Naive thymus-derived CD8-positive, alpha-beta T cell (primary cell): ENCODE measurements at places on chromosomes 13 and 19.

DNA sequence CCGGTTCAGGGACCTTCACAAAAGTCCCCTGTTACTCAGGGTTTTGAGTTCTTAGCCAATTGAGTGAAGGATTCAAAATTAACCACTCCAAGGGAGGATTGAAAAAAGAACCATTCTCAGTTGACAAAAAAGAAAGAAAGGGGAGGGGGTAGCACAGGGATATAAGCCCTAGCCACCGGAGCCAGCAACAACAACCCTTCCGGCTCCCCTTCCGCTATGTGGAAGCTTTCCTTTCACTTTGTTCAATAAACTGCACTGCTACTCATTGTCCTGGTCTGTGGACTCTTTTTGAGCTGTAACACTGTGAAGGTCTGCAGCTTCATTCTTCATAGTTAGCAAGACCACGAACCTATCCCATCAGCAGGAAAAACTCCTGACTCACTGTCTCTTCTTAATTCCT lies 1488.1 kb upstream of the PRR20A start:
- DNase-seq, result no peak

- DNase-seq, result no peak
These were observed 11.2 kb downstream of the FBN3 start for GRCh38 chr19:8138201-8138600.

GRCh38 chr13:24613755-24614154 lies 66.5 kb upstream of the ATP12A start:
- DNase-seq, result no peak

GRCh38 chr19:40387155-40387554 lies 2.8 kb downstream of the HIPK4 start:
- no peak for DNase-seq

DNA sequence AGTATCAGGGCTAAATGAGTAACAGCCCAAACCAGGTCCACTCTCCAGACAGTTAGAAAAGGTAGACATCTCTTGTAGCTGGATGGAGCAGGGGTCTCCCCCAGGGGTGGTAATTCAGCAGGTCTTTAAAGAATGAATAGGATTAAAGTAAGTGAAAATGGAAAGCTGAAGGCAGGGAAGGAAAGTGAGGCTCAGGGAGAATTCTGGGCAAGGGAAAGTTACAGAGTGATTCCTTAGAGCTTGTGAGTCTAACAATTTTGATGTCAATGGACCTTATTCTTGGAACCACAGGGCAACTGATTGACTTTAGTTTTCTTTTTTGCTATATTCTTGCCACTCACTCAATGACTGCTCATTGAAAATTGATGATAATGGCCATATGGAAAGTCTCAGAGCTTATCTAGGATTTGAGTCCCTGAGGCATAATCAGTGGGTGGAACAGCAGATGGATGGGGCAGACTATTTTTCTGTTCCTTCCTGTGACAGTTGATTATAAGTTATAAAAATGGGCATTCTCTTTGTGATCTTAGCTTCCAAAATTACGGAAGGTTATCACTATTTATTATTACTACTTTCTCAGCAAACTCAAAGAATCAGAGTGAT lies 76.9 kb downstream of the LRCH1 start:
- no peak for DNase-seq

- no peak for DNase-seq
These were observed 80.1 kb upstream of the ADGRE5 start for GRCh38 chr19:14301150-14301549.

- DNase-seq, result no peak
These were observed 46.5 kb upstream of the TFDP1 start for GRCh38 chr13:113537909-113538688.

DNA sequence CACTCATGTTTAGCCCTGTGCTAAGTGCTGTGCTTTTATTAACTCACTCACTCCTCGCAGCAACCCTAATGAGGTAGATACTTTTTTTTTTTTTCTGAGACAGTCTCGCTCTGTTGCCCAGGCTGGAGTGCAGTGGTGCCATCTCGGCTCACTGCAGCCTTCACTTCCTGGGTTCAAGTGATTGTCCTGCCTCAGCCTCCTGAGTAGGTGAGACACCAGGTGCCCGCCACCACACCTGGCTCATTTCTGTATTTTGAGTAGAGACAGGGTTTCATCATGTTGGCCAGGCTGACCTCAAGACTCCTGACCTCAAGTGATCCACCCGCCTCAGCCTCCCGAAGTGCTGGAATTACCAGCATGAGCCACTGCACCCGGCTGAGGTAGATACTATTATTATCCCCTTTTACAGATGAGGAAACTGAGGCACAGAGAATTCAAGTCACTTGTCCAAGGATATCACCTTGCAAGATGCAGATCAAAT lies 2.5 kb downstream of the ITPKC start:
- no peak for DNase-seq

- no peak for DNase-seq
These were observed 50.3 kb upstream of the ATP11A start for GRCh38 chr13:112639521-112639920.

DNA sequence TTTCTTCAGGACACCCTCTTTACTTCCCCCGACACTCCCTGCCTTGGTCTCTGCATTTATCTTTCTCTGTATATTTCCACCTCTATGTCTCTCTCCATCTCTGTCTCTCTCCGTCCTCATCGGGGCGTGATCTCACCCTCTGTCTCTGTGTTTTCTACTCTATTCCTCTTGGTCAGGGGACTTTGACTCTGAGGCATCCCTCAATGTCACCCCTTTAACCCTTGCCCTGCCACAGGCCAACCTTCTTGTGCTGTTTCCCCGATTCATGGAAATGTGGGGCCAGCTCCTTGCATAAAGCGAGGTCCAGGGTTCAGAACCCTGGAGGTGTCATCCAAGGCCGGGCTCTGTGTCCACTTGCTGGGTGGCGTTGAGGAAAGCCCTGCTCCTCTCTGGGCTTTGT lies 46.8 kb downstream of the COLGALT1 start:
- DNase-seq, result no peak

DNA sequence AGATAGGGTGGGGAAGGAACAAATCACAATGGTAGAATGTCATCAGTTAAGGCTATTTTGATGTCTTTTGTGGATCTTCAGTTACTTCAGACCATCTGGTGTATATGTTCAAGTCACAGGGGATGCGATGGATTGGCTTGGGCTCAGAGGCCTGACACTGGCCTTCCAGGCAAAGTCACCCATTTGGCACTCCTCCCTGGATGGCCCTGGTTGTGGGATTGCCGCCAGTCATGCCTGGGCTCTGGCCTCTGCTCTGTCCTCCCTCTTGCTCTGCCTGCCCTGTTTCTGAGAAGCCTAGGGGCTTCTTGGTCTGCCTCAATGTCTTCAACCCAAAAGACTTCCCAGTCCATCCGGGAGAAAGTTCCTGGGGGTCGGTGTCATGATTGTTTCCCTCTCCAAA lies 50.2 kb downstream of the ZNF146 start:
- no peak for DNase-seq

- no peak for DNase-seq
These were observed 106.9 kb downstream of the POSTN start for GRCh38 chr13:37491661-37492060.

- DNase-seq, result no peak
These were observed 7.7 kb upstream of the CSNK1G2 start for GRCh38 chr19:1933244-1933643.

- DNase-seq, result peak; percentile 72
These were observed 24.3 kb downstream of the NFILZ start for GRCh38 chr19:8654591-8655339.

DNA sequence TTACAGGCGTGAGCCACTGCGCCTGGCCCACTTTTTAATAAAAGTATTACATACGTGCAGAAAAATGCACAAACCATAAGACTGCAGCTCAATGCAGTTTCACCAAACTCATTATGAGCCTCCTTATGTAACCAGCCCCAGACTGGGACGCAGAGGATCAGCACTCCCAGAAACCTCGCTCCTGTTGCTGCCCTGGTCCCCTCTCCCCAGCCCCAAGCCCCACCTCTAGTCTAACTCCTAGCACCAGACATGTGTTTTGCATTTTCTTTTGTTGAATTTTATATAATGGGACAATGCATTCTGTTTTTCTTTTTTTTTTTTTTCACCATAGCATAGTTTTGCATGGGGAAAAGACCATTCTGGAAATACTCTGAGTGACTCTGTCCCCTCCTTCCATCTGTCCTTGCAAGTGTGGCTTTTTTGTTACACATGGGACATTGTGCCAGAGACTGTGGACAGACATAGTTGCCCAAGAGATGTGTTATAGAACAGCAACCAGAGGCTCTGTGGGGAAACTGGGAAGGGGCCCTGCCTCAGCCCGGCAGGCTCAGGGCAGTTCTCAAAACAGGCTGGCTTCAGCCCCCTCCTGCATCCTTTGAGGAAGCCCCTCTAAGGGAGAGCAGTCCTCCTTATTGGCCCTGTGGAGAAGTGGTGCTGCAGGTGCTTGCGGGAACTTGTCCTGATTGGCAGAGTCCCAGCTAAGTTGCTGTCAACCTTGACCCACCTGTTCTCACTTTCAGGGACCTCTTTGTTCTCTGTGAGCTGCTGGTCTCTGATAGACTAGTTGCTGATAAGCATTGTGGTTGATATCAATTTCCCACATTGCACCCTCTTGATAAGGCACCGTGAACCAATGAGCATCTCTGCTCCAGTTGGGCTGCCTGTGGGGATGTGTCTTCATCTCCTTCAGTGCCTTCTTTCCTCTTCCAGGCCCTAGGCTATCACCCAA lies 13.8 kb upstream of the OLFM4 start:
- DNase-seq, result no peak

GRCh38 chr13:99296398-99296797 lies 10.8 kb downstream of the GPR183 start:
- DNase-seq, result peak; percentile 40

- DNase-seq, result no peak
These were observed 96.2 kb downstream of the COL4A2 start for GRCh38 chr13:110403315-110403714.

- no peak for DNase-seq
These were observed 8.2 kb downstream of the CCNE1 start for GRCh38 chr19:29819986-29820385.

DNA sequence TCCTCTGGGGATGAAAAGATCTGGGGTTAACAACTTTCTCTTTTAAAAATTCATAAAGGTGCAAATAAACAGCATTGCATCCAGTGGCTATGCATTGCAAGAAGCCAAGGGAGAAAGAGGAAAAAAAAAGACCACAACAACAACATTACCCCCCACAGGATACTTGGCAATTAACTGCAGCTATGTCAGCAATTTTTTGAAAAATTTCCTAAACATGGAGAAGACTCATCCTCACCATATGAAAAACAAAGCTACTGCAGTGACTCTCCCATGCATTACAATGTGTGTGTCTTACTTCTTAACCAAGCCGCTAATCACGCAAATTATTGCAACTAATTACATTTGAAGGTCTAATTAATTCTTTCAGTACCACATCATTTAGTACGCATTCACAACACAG lies 309.8 kb upstream of the ZNF507 start:
- no peak for DNase-seq

DNA sequence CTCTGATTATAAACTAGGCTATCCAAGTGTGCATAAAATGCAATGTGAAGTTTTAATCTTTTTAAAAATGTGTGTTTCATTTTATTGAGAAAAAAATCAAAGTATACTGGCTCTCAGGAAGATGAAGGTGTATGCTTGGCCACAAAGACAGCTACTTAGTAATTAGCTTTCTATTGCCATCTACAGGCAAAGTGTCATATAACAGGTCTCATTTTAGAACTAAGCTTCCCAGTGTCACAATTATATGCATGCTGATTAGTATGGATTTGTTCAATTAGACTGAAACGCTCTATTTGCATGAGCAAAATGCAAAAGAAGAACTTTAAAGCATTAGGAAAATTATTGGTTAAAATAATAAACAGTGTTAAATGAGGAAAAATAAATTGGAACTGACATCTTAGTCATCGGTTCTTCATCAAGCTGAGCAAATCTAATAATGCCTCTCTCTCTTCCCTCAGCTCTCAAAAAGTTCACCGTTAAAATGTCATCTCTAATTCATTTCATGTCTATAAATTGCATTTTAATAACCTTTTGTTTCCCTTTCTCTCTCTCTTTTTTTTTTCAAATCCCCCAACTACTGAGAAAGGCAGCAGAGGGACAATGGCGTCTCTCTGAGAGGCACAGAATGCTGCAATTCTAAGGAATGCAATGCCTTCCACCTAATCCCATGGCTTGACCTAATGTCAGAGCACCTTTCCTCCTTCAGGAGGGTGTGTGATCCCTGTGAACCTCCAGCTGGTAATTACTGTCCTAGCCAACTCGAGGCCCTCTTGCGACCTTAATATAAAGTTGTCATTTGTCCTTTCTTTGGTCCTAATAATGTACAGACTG lies 313.1 kb upstream of the MAB21L1 start:
- DNase-seq, result no peak

DNA sequence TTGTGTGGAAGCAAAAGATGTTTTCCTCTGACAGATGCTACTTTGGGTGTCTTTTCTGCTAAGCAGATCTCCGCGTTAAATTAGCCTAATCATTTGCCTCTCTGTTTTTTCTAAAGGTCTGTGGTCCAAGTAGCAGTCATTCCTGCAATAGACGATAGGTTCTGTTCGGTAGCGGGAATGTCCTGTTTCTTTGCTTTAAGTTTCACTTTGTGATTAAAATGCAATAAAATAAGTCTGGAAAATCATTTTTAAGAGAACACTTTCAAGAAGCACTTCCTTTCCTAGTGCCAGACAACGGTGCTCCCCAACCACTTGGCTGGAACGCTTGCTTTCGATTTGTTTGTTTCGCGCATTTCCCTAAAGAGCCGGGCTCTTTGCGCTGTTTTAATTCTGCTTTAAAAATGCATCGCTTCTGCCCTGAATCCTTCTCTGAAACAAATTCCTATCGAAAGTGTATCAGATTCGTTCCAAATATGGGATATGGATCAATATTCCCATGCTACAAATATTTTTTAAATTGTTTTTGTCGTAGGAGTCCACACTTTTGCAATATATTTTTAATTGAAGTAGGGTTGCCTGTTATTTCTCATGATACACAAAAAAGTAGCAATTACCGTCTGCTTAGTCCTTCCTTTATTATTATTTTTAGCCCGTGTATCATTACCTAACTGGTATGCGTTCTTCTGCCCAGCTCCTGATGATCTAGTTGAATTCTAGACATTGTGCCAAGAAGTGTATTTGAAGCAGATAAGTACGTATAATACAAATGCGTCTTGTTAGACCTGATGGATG lies 14.2 kb downstream of the ZIC2 start:
- no peak for DNase-seq

DNA sequence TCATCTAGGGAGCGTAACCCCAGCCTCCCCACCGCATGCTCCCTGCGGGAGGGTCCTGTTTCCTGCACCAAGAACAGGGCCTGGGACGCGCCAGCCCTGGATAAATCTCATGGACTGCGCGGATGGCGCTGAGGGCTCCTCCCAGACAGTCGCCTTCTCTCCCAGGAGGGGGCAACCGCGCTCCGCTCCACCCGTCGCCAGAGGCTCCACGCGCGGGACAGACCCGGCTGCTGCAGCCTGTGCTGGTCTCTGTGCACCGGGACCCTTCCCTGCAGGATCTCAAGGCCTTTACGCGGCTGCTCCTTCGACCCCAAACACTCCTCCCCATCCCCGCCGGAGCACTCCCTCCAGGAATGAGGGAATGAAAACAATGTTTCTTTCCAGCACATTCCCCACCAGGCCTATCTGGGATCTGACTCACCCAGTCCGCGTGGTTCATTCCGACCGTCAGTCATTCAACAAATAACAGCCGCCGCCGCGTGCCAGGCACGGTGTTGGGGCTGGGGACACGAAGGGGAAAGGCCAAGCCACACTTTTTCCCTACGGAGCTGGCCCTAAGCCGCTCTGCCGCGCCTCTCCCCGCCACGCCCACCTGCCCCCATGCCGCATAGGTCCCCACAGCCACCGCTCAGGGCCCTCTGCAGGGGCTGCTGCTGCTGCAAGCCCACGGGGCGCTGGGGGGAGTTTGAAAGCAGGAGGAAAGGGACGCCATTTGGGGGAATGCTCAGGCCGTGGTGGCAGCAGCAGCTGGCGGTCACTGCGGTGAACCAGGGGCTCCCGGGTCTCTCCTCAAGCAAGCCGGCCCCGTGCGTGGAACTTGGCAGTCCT lies 6.0 kb downstream of the PNMA8B start:
- DNase-seq, result no peak
